ENCODE measurements at places on chromosomes 6 and 20. TPM values are rescaled to one million over a fixed set of nuclear protein-coding genes. Genes with fewer than 3 reads are reported as not detected.
A peak's percentile ranks its signal among the peaks of the same experiment; 100 is the strongest.

- no peak for DNase-seq
Observed at GRCh38 chr6:71599359-71599758, 287.0 kb upstream of the RIMS1 start.

GRCh38 chr6:32045811-32046449, 7.7 kb downstream of the CYP21A2 start:
- DNase-seq = no peak

GRCh38 chr6:162546905-162547304, 180.7 kb downstream of the PRKN start:
- DNase-seq = no peak

GRCh38 chr6:16698997-16699868, 62.0 kb downstream of the ATXN1 start:
- DNase-seq = no peak

Gene NFATC2
- total RNA-seq = 7.9 TPM

DNA sequence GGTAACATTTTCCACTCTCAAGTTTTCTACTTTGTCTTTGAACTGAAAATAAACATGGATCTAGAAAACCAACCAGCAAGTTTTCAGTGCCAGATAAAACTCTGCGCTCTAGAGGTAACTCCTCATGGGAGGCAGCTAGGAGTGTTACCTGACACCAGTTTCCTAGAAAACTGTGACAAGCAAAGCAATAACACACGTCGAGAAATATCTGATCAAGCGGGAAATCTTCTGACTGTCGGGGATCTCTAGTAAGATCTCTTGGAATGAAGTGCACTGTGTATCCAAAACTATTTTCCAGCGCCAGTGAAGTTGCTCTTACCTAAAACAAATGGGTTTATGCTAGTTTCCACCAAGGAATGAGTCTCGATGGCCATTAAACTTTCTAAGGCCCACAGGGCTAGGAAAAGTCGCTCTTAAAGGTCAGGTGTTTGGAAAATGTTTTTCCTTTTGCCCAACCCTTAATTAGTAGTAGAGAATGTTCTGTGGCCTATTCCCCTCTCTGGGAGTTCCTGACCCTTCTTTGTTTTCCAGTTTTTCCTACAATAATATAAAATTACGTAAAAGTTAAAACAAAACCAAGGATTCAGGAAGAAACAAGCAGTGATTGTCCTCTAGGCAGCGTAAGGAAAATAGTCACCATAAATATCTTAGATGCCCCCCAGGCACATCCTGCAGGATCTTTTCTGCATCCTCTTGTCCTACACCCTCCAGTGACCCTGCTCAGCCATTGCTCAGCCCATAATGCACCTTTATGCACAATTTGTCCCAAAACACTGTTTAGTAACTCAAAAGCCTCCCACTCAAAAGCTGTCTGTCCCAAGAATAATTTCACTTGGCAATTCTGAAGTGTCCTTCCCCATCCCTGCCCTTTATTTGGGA, 137.7 kb upstream of the AKAP12 start:
- DNase-seq = no peak

- no peak for DNase-seq
Observed at GRCh38 chr6:169990095-169991030, 238.9 kb downstream of the ERMARD start.

DNA sequence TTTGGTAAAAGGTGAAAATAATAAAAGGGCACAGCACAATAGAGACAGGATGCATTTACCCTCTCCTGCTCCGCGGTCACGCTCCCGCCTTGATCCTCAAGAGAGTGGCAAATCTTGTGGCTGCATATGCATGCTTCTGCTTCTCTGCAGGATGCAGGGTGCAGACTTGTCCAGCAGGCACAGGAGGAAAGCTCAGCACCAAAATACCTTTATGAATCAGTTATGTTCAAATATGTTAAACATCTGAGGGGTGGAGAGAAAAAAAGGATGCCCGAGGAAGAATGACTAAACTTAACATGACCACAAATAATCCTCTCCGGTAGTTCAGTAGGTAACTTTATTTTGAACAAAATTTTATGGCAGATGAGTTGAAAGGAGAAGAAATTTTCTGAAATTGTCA, 366.1 kb upstream of the SOX4 start:
- DNase-seq = no peak

DNA sequence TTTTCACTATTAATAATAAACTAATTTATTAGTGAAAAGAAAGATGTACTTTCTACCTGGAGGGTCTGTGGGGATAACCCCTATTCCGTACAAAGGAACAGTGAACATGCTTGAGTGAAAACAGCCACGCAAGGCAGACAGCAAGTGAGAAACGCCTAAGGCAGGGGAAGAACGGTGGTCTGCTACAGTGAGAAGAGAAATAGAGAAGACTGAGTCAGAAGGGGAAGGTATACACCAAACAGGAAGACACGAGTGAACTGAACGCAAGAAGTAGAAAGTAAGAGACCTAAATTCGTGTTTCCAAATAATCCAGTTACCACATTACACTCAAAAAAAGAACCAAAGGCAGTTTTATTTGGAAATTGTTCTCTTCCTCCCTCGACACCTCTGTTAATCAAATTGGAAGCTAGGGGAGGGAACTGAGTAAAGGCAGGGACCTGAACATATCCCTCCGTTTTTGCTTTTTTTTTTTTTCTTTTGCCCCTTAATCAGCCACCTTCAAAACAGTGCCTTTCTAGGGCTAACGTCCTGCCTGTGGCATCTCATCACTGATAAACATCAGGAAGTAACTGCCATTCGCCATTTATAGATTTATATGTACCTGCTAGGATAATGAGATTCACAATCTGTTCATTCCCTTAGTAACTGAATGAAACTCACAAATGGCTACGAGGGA, 48.9 kb downstream of the ATXN1 start:
- no peak for DNase-seq

Gene SH3BGRL2
- 73.0 TPM for total RNA-seq

- peak; percentile 92 for DNase-seq
Observed at GRCh38 chr6:87731818-87732661, 30.0 kb upstream of the AKIRIN2 start.

DNA sequence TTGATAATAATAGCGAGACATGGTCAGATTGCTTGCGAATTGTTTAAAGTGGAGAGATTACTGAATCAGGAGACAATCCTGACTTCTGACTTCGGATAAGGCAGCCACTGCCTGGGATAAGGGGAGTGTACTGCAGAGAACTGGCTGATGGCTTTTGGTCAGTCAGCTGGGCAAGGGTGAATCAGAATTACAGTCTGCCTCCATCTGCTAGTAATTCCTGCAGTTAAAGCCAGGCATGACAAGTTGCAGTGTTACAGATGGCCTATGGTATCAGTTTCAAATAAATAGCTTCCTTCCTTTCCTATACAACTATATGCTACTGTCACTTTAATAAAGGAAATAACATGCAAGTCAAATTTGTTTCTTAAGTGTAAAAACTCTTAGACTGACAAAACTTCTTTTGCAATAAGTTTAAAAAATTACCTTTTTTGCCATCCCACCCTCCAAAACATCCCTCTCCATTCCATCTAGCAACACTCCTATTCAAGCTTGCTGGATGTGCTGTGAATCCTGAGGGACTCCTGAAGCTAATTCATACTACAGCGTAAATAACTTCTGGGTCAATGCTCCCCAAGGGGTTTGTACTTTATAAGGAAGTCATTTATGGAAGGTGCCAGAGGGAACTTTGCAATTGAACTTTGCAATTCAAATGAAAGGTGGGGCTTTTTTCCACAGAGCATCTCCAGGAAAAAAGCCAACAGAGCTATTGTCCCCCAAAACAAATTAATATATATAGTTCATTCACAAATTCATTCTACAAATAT, 245.2 kb downstream of the ADGRB3 start:
- DNase-seq = no peak

DNA sequence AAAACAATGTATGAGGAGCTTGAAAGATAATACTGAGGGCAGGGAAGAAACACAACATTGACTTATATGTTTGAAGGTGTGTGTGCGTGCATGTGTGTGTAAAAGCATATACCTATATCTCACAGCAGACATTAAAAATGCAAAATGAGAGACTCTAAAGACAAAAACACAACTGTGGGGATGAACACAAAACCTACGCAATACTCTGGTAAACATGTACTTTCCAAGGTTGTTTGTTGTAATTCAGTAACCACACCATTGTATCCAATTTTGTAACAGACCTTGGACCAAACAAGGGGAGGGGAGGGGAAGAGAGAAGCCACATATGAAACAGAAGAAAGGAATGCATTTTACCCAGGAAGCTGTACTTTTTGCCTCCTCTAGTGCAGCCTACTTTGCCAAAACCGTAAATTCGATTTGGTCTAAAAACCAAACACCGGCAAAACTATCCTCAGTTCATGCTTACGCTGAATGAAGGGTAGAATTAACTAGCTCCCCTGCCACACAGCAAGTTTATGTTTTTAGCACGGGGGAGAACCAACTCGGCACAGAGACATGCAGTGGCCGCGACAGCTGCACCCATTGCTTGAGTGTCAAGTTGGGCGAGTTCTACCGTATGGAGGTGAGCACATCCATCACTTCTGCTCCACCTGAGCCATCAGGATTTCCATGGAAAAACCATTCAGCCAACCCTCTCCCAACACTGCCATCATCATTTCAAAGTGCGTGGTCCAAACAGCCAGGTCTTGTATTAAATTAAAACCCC, 50.0 kb downstream of the CNKSR3 start:
- no peak for DNase-seq

- no peak for DNase-seq
Observed at GRCh38 chr6:70033781-70034180, 167.4 kb downstream of the COL19A1 start.

Gene FBXO5
- not detected for total RNA-seq

- DNase-seq = no peak
Observed at GRCh38 chr6:111080698-111081097, 6.6 kb upstream of the SLC16A10 start.

- no peak for DNase-seq
Observed at GRCh38 chr6:31888276-31889258, 8.9 kb downstream of the EHMT2 start.

Gene LY6G6F
- total RNA-seq = not detected

GRCh38 chr6:138588805-138589434, 89.6 kb upstream of the NHSL1 start:
- no peak for DNase-seq

GRCh38 chr20:57592263-57593092, 27.7 kb downstream of the ZBP1 start:
- no peak for DNase-seq

DNA sequence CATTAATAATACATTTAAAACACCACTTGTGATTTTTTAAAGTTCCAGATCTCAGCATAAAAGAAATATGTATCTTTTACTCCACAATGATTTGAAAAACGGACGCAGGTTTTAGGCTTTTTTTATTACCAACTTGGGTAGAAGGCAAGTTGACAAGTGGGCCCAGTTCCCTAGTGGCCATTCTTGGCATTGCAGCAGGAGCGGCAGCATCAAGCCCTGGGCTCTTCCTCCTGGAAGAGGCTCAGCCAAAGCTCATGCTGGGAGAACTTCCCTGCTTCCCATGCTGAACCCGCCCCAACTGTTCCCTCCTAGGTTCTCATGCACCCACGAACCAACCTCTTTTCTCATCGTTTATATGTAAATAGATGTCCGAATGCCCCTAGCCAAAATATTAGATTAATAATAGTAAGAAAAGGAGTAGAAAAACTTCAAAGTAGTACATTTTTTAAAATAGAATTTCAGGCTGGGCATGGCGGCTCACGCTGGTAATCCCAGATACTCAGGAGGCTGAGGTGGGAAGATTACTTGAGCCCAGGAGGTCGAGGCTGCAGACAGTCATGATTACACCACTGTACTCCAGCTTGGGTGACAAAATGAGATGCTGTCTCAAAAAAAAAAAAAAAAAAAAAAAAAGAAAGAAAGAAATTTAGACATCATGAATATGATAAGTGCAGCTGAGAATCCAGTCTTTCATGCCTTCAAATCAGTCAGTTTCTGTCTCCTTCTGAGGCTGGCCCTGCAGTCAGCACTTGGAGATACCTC, 18.2 kb upstream of the MYB start:
- DNase-seq = no peak

Gene SNAP91
- total RNA-seq = 0.64 TPM

GRCh38 chr6:89154131-89154530, 8.3 kb downstream of the PM20D2 start:
- no peak for DNase-seq

DNA sequence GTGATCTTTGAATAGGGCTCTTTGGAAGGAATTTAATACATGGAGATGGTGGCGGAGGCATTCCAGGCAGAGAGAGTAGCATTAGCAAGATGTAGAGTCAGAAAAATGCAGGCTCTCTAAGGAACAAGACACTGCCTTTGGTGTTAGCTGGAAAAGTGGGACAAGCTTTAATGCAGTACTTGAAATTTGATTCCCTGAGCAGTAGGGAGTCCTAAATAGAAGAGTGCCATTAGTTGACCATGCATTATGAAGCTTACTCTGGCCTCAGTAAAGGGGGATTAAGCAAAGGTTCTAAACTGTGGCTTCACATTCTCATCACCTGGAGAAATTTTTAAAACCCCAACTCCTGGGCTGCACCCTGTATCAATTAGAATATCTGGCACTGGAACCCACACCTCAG, 494.8 kb upstream of the SOX4 start:
- no peak for DNase-seq

- no peak for DNase-seq
Observed at GRCh38 chr6:11682561-11682975, 96.0 kb downstream of the ADTRP start.

- DNase-seq = no peak
Observed at GRCh38 chr20:50041246-50041873, 58.6 kb downstream of the SNAI1 start.

Gene HSPA12B
- total RNA-seq = 64.8 TPM

Gene DEFB132
- total RNA-seq = 0.32 TPM

- DNase-seq = no peak
Observed at GRCh38 chr6:162211022-162211421, 516.5 kb downstream of the PRKN start.

GRCh38 chr6:67361264-67361663, 1273.8 kb upstream of the ADGRB3 start:
- DNase-seq = no peak

DNA sequence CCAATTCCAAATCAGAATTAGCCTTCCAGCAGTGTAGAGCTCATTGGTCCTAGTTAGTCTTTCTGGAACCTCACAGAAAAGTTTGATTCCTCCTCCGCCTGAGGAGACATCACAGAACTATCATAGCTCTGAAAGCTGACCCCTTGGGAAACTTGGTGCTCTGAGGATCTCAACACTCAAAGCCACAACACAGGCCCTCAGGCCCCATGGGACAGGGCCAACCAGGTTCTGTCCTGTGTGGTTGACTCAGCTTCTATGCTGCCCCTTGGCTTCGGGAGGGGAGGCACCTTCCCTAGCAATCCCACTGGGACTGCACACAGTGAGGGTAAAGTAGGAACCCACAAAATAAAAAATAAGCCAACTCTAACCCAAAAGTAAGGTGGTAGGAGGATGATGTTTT, 237.5 kb upstream of the ECI2 start:
- no peak for DNase-seq

DNA sequence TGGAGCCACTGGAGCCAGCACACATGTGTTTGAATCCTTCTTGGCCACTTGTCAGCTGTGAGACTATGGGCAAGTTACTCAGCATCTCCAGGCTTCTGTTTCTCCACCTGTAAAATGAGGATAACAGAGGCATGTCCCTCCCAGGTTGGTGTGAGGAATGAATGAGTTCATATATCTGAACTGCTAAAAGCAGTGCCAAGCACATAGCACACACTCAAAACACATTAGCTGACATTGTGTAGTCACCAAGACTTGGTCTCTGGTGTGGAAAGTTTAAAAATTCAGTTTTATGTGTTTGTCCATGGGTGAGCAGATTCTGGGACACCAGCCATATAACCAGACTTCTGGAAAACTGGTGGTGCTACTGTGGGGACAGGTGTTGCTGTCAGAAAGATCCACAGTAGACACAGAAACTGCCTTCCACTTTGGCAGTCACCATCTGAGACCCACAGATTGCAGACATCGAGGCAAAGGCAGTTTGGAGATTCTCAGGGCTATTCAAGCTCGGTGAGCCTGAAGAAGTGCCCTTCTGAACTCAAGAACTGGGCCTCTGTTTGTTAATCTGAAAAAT, 115.8 kb downstream of the MRPL14 start:
- DNase-seq = no peak
